ENCODE measurements at places on chromosomes 1 and 21.

DNA sequence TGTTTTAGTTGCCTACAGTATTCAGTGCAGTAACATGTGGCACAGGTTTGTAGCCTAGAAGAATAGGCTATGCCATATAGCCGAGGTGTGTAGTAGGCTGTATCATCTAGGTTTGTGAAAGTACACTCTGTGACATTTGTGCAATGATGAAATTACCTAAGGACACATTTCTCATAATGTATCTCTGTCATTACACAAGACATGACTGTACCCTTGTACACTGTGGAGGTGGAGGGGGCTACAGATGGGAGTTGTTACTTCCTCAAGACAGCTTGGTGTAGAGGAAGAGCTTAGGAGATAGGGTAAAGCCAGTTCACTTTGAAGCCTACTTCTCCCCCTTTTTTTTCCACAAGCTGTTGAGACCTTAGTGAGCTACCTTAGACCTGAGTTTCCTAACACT is 59.7 kb upstream of the RAVER2 start:
- DNase-seq = no peak

- no peak for DNase-seq
Measured at GRCh38 chr21:33750017-33750416, 107.7 kb downstream of the ITSN1 start.

DNA sequence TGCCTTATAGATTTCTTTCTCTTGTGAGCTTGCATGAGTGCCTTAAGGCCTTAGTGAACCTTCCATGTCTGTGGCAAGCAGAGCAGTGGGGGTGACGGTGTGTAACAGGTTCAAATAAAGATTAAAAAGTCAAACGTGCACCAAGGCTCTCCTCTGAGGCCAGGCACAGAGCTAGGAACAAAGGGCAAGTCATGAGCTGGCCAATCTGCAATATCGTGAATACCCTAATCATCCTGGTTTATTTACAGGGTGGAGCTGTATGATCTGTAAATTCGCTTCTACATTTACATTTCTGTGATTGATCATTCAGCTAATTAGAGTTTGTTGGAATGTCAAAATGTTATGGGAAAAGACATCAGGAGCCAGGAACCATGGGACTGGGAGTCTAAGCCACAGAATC is 120.2 kb downstream of the CAPN8 start:
- DNase-seq = no peak

DNA sequence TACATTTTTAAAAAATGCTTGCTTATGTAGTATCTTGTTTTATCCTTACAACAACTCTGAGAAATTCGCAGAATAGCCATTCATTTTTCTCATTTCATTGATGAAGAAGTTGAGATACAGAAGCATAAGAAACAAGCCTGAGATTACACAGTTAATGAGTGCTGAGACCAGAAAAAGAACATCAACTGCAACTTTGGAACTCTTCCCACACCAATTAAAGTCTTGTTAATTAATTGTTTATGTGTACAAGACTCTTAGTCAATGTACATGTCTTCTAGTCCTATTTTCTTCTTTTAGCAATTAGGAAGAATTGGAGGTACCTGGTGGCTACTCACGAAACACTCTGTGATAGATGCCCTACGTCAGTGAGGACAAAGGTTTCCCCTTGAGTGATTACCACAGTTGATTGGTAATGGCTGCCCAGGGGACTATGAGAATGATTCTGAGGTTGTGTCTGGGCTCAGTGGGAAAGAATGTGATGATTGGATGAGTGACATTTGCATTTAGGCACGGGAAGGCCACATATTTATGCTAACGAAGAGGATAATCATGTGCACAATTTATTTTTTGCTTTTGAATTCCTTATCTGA is 187.4 kb upstream of the KCNK2 start:
- no peak for DNase-seq

DNA sequence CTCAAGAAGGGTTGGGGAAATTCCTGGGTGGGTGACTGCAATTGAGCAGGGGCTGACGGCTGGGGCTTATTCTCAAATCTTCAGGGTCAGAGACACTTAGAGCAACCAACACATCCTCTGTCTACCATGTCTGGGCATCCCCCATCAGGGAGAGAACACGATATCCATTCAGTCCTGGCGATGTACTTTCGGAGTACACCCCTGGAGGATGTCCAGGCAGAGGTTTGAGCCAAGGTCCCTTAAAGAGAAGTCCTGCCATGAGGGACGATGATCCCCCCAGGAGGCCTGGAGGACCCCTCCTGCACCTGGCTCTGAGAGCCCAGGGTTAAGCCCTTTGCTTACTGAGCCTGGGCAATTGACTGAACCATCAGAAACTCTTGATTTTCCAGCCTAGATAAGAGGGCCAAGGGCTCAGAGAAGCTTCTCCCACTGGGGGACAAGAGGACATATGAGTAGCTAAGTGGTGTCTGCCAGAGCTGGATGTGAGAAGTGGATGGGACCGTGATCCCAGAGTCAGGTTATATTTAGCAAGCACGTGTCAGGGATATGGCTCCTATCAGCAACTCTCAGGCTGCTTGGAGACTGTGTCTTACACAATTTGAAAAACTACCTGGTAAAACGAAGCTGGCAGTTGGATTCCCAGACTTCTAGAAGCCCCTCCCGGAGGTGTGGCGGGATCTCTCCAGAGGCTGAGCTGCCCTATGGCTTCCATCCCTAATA is 253.3 kb upstream of the VAMP3 start:
- no peak for DNase-seq

GRCh38 chr1:55352080-55352810 is 137.1 kb upstream of the USP24 start:
- DNase-seq = no peak

GRCh38 chr1:110674337-110675059 is at the start of gene KCNA3:
TSS of gene KCNA3 (minus strand) at chr1:110674940. CDS start at chr1:110674809, 131 bp downstream.
- peak; percentile 80 for DNase-seq

DNA sequence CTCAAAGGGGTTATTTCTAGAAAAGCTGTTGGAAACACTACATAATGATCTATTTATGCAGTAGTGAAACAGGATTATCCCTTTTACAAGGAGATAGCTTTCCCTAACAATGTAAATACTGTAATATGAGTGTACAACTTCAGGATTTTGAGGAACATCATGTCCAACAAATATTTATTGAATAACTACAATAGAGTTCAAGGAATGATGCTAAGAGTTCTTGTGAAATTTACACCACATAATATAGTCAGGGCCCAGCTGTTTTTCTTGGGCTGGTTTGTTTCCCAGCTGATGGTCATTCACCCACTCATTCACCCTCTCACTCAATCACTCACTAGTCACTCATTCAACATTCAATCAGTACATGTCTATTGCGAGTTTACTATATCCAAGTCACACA is 12.3 kb upstream of the LYPLAL1 start:
- no peak for DNase-seq

DNA sequence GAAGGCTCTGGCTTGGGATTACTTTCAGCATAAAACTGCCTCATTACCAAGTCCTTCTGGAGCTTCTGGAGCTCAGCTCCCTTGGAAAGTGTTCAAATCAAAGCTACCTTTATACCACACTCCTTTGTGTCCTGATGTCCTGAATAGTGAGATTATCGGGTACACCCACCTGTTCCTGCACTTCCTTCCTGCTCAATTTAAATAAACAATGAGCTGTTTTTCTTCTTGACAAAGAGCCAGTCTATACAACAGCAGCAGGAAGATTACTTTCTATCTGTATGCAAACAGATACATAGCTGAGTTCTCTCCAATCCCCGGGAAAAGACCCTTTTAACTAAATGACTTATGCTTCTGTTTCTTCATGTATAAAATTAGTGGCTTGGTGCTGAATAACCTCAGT is 258.0 kb upstream of the FMN2 start:
- no peak for DNase-seq

GRCh38 chr1:201176940-201177339 is 13.7 kb upstream of the IGFN1 start:
- DNase-seq = no peak

Measured in NCI-H82 (cell line).